Hindlimb muscle (tissue), 1 donor: ENCODE measurements at places on chromosomes 7 and 10. TPM values are rescaled to one million over a fixed set of nuclear protein-coding genes. Genes with fewer than 3 reads are reported as not detected.

Gene ENTPD1
- 10.4 TPM for polyA plus RNA-seq

DNA sequence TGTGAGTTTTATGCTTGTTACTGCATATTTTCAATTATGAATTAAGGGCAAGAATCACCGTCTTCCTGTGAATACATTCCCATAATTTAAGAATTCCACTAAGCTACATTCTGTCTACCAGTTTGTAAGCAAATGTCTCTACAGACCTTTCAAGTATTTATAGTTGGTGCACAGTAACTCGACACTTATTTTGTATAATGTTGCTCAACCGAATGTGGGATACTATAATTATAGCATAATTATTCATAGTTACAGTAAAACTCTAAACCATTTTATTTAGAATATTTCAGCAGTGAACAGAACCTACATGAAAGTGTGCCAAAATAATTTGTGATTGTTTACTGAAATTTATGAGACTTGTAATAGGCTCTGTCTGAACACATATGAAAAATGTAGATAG is 17.3 kb upstream of the CUBN start:
- DNase-seq, result no peak

DNA sequence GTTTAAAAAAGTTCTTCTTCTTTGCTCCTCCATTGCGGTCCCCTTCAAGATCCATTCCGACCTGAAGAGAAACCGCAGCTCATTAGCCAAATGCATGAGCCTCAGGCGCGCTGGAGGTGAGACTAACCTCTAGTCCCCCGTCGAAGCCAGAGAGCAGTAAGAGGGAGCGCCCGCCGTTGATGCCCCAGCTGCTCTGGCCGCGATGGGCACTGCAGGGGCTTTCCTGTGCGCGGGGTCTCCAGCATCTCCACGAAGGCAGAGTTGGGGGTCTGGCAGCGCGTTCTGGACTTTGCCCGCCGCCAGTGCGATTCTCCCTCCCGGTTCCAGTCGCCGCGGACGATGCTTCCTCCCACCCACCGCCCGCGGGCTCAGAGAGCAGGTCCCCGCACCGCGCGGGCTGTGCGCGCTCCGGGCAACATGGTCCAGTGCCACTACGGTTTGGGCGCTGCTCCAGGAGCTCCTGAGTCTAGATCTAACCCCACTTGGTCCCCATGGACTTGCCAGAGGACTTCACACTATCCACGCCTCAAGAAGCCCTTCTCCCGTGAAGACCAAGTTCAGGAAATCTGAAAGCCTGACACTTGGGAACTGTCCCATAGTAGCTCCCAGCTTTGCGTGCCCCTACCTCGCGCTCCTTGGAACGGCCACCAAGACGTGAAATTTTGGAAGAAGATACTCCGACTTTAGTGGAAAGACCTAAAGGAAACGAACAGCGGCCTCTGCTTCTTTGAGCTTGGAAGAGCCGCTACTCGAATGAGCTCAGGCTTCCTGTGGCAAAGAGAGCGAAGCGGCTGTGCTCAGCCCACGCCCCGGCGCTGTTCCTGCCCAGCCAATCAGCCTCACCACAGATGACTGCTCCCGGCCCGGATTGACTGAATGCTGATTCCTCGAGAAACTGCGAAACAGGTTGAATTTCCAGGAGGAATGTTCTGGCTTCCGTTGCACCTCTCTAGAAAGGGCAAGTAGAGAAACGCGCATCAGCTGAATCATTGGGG is at the start of gene ABCB1:
TSS of gene ABCB1 (minus strand) at position 755 of the 995 bp plus-strand sequence. CDS start at position 55, 700 bp downstream.
- peak; percentile 43 for DNase-seq

DNA sequence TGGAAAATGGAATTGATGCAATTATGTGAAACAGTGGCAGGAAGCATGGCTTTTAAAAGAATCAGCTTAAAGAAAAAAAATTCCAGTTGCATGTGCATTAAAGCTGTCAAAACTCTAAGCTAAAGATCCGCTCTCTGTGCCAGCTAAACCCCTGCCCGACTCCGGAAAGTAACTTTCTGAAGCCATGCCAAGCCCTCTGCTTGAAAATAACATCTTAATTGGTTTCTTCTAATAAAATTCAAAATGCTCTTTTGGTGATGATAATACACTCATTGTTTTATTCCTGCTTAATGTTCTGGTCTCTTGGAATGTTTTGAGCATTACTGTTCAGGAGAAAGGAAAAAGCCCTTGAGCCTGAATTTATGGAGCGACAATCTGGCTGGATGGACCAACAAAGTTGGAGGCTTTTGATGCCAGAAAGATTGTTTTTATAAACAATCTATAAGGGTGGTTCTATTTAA is 11.7 kb downstream of the SEMA3C start:
- DNase-seq, result no peak

DNA sequence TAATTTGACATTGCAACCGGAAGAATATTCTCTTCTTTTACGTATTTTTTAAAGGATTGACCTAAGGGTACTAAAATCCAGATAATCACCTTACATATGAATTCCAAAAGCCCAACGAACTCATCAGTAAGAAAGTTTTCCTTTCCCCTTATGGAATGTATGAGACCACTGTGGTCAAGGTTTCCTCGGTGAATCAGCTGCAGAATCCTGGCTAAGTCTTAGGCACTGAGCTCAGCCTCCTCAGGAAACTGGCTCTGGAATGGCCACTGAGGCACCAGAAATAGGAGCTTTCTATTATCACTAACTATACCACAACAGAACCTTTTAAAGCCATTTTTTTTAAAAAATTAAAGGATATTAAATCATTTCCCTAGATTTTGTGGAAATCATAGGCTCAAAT is 21.0 kb downstream of the SVIL start:
- DNase-seq, result no peak

GRCh38 chr7:27239387-27240014 is 3.1 kb upstream of the EVX1 start:
- no peak for DNase-seq

Gene SLC13A4
- 3.8 TPM for polyA plus RNA-seq

DNA sequence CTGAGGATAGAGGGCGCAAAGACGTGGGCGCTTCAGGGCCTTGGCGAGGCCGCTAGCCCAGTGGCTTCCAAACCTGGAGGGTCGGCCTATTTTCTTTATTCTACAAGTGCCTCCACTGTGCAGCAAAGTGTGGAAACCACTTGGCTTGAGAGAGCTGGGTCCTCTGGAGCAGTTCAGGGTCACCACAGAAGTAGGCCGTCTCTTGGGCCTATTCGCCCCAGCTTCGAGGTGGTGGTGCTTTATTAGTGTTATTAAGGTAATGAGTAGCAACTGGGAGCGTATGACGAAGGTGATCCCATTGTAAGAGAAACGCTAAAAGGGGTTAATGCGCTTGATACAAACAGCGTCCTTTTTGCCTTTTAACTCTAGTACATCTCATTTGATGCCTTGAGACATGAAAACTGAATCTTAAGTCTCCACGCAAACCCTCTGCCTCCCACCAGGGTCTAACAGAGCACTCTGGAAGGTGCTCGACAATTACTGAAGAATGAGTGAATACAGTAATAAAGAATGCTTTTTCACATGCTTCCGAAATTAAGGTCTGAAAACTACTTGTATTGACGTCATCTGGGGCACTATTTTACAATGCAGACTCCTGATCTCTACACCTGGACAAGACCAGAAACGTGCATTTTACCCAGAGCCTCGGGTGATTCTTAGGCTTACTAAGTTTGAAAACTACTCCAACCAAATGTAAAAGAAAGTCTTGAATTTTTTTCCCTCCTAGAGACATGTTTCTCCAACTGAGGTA is 647 bp upstream of the GSAP start:
- DNase-seq, result no peak

GRCh38 chr7:151053096-151053495 is 4.6 kb downstream of the CDK5 start:
- DNase-seq, result no peak

Gene EPO
- polyA plus RNA-seq, result not detected

DNA sequence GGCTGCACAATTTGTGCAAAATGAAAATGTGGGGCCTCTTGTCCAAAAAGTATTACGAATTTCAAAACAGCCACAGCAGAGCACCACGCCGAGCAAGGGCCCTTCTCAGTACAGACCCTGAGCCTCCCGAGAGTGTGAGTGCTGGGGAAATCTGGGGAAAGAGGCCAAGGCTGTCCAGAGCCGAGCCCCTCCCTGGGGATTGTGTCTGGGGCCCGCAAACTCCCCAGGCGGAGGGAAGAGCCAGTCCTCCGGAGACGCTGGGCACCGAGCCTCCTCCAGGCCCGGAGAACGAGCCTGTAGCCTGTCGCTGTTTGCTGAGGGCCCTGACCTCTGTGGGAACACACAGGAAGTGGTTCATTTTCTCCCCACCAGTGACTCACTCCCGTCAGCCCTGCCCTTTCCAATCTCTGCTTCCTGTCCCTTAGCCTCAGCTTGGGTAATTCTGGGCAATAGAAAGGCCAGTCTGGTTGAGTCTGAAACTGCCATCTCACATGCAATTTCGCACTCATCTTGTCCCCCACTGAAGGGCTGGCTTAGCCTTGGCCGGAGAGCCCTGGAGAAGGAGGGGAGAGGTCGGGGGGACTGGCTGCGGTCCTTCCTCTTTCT is 19.5 kb upstream of the GNA12 start:
- DNase-seq, result peak; percentile 52

- no peak for DNase-seq
Observed at GRCh38 chr10:63478564-63478963, 12.8 kb upstream of the JMJD1C start.

DNA sequence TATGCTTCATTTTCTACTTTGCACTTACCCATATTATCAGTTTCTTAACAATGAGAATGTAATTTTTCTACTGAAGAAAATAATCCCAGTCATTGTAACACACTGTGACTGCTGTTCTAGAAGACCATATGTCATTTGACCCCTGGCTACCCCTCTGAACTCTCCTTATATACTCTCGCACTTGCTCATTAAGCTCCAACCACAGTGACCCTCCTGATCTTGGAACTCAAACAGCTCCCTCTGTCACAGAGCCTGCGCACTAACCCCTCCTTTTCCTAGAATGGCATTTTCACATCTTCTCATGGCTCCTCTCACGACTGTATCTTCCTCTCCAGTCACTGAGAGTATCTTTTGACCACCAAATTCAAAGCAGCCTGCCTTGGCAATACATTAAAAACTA is 169.7 kb downstream of the CACNA2D1 start:
- no peak for DNase-seq
